ENCODE measurements at places on chromosomes 12 and 14.

DNA sequence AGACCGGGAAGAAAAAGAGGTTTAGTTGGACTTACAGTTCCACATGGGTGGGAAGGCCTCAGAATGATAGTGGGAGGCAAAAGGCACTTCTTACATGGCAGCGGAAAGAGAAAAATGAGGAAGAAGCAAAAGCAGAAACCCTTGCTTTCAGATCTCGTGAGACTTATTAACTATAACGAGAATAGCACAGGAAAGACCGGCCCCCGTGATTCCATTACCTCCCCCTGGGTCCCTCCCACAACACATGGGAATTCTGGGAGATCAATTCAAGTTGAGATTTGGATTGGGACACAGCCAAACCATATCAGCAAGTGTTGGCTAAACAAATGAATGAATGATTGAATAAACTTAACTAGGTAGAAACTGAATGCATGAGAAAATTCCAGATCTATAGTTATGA lies 85.3 kb upstream of the PARP11 start:
- no peak for DNase-seq

DNA sequence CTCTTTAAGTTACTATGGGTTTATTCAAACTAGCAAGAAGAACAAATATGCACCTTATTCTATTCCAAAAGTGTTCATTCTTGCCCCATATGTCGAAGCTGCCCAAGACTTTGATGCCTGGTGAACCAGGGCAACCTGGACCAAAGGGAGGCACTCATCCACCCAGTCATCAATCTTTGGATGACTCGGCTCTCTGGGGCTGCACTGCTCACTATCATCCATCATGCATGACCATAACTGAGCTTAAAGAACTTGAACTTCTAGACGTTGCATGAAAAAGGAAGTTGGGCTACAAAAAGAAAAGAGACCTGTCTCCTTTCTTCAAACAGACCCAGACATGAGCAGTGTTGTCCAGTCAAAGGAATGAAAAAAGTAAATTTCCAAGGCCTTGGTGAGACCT lies 1.2 kb downstream of the KRT4 start:
- DNase-seq = no peak

- DNase-seq = peak; percentile 54
Observed at GRCh38 chr12:84911271-84912197, 1.1 kb downstream of the SLC6A15 start.

- DNase-seq = no peak
Observed at GRCh38 chr14:41000350-41000749, 606.3 kb upstream of the LRFN5 start.

GRCh38 chr12:109844091-109844490 lies 10.9 kb upstream of the TRPV4 start:
- no peak for DNase-seq

GRCh38 chr12:75974323-75975187 lies 57.0 kb downstream of the PHLDA1 start:
- no peak for DNase-seq

- DNase-seq = no peak
Observed at GRCh38 chr12:11656550-11656949, 7.1 kb downstream of the ETV6 start.

All from urinary bladder (tissue), 4 donors.